NCI-H2081 treated with DMSO at 0.1 percent for 48 hours (cell line): ENCODE measurements at places on chromosomes 7 and 10.

DNA sequence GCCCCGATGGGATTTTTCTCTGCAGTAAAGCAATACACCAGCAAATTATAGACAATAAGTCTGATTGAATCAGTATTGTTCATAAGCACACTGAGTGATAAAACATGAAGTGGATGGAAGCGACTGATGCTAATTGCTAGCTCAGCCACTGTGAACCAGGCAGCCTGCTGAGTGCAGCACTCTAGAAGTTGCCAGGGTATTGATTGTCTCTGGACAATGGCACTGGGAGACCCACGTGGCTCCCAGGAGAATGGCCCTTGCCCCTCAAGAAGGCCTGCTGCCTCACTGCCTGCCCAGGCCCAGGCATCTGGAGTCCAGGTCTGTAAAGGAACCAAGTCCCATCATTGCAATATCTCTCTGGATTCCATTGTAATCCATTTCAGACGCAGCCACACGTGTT, 80.4 kb upstream of the TCERG1L start:
- DNase-seq = no peak

DNA sequence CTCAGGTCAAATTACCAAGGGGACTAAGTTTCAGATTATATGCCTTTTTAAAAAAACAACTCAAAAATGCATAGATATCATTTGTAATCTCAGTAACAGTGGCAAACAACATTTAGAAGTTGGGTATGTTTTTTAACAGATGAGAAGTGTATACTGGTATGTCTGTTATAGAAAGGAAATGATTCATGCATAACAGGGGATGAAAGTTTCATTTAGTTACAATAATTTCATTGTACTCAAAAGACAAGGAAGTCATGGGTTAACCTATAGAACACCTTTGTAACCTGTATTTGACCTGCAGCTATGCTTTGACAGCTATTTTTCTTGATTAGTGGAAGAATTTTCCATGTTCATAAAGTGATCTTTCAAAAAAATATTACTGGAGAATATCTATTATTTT, 35.4 kb upstream of the FAM133B start:
- DNase-seq = no peak

- no peak for DNase-seq
These were observed 928.5 kb upstream of the KCND2 start for GRCh38 chr7:119344466-119344865.

- DNase-seq = no peak
These were observed 140.3 kb downstream of the MAPK8 start for GRCh38 chr10:48446785-48447184.

- no peak for DNase-seq
These were observed 29.7 kb downstream of the VIPR2 start for GRCh38 chr7:159114981-159115380.
